Stimulated activated CD4-positive, alpha-beta T cell treated with anti-CD3 and anti-CD28 coated beads, Interleukin-1b, Interleukin-23, amount 100 ng/mL, for 48 hours (primary cell): ENCODE measurements at places on chromosomes 12 and 14.
A peak's percentile ranks its signal among the peaks of the same experiment; 100 is the strongest.

DNA sequence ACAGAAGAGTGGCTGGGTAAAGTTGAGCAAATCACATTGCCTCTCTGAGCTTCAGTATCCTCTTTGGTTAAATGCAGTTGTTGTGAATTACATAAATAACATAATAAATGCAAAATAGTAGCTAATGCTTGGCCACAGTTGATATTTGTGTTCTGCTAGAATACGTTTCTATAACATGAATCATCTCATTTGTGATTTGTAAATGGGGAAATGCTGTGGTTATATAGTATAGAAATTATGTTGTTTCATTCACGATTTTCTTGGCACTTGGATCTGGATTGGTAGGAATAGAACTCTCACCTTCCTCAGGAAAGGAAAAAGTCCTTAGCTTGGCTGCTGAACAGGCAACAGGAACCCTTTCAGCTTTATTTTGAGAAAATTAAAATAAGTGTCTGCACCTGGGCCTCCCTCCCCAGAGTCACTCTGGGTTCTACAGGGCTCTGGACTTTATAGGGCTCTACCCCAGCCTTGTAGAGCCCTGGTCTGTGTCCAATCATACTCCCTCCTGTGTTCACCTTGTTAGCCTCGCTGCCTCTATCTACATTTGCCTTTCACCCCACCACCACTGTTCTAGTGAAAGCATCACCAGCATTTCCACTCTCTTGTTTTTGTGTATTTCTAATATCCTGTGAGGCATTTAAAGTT lies 107.7 kb upstream of the BCAT1 start:
- no peak for DNase-seq

- no peak for DNase-seq
These were observed 126.0 kb upstream of the PARP11 start for GRCh38 chr12:3998968-3999792.

- DNase-seq: no peak
These were observed 133.3 kb downstream of the MON2 start for GRCh38 chr12:62599854-62600437.

GRCh38 chr12:69627501-69627900 lies 16.8 kb upstream of the LRRC10 start:
- DNase-seq: no peak

DNA sequence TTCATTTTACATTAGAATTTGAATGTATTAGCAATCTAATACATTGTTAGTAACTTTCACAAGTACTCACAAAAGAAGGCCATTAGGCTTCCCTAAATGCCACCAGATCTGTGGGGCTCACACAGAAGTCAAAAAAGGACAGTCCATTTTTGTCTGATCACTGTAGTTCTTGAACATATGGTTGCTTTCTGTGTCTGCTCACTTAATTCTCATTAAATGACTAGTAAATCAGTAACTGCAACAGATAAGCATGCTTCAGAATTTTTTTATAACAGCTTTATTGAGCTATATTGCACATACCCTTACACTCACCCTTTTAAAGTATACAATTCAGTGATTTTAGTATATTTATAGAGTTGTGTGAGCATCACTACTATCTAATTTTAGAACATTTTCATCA lies 71.4 kb downstream of the DENND5B start:
- no peak for DNase-seq

GRCh38 chr12:51922762-51923505 lies 15.6 kb downstream of the ACVRL1 start:
- DNase-seq: no peak

- DNase-seq: no peak
These were observed 33.3 kb downstream of the KCTD10 start for GRCh38 chr12:109443794-109444193.

- DNase-seq: no peak
These were observed 38.4 kb downstream of the ZFHX2 start for GRCh38 chr14:23513005-23513817.

GRCh38 chr14:95549656-95550585 lies 15.1 kb downstream of the GLRX5 start:
- no peak for DNase-seq

DNA sequence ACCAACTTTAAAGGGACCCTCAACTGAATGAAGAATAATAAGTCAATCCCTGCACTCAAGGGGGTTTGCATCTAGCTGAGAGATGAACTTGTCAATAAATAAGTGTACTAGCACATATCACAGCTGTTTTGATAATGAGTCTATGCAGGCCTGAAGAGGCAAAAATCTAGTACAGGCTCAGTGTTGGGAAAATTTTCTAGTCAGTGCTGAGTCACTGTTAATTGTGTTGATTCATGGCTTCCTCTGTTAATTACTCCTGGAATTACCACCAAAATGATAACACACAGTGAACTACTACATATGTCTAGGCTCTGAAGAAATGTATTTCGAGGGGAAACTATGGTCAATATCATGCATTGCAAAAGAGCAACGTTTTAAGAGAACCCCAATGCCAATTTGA lies 18.9 kb downstream of the SNRPF start:
- no peak for DNase-seq

GRCh38 chr12:105384916-105385535 lies 54.5 kb downstream of the C12orf75 start:
- no peak for DNase-seq

GRCh38 chr12:45730348-45731189 lies 1.1 kb downstream of the ARID2 start:
- DNase-seq: peak; percentile 59

- DNase-seq: no peak
These were observed 19.3 kb downstream of the FOXN3 start for GRCh38 chr14:89397569-89398230.

GRCh38 chr12:32497864-32498263 lies 98.5 kb downstream of the FGD4 start:
- DNase-seq: no peak

GRCh38 chr12:1474574-1475153 lies 119.7 kb downstream of the FBXL14 start:
- no peak for DNase-seq

- no peak for DNase-seq
These were observed 82.9 kb downstream of the SSPN start for GRCh38 chr12:26278266-26278665.

- DNase-seq: no peak
These were observed 1.9 kb upstream of the ACTR10 start for GRCh38 chr14:58198086-58198485.

GRCh38 chr12:105451211-105451610 lies 120.7 kb downstream of the C12orf75 start:
- no peak for DNase-seq

- no peak for DNase-seq
These were observed 40.1 kb downstream of the STXBP6 start for GRCh38 chr14:25009891-25010290.
